ENCODE measurements at places on chromosomes 1 and 21.
A peak's percentile ranks its signal among the peaks of the same experiment; 100 is the strongest.

- no peak for DNase-seq
These were observed 37.9 kb downstream of the DTL start for GRCh38 chr1:212073490-212073889.

- DNase-seq: peak; percentile 3
These were observed 10.9 kb upstream of the C4BPB start for GRCh38 chr1:207077470-207078377.

- no peak for DNase-seq
These were observed 20.3 kb upstream of the LMX1A start for GRCh38 chr1:165376811-165377311.

DNA sequence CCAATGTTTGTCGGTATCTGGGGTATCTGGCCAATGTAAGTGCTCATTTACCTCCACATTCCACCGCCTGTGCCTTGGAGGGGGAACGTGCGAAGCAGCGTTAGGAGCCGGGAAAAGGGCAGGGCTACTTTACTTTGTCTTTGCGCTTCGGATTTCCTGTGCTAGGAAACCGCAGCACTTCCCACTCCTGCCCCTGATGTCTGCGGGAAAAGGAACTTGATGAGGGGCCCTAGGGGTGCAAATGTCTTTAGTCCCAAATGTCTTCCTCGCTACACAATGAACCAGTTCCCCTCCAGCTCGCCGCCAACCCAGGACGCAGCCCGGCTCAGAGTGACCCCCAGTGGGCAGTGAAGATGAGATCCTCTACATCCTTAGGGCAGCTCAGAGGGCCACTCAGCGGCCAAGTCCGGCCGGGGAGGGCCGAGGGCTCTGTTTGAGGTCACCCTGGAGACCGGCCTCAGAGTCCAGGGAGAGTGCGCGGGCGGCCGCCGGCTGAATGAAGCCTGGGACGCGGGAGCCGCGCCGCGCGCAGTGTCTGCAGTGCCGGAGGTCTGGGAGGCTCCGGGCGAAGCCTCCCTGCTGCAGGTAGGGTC lies at the start of gene DYNLT5:
Gene DYNLT5 (plus strand): TSS at position 460 of the 593 bp plus-strand sequence. CDS start 2,200 bp downstream, outside the sequence.
- DNase-seq: no peak

DNA sequence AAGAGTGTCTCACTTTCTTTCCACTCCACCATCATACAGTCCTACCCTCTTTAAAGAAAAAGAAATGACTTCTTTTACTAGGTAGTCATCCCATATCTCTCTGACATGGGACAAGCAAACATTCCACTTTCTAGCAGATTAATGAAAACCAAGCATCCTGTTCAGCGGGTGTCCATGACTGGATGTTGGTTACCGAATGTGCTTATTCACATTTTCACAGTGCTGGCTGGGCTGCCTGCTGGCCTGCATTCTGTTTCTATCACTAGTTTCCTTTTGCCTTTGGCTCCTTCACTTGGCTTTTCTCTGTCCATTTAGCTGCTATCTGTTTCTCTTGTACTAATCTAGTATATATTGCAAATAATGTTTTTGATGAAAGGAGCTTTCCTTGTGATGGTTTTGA lies 598.4 kb downstream of the RWDD3 start:
- no peak for DNase-seq

GRCh38 chr1:40796939-40797667 lies 13.5 kb downstream of the KCNQ4 start:
- DNase-seq: no peak

DNA sequence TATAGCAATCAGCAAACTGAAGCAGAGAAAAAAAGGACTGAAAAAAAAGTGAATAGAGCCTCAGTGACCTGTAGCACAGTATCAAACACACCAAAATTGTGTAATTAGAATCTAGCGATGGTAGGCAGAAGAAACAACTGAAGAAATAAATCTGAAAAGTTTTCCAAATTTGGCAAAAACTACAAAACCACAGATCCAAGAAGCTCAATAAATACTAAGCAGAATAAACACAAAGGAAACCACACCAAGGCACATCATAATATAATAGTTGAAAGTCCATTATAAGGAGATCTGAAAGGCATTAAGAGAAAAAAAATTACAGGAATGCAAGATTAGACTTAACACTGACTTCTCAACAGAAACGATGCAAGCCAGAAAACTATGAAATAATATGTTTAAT lies 7.1 kb upstream of the IL12RB2 start:
- DNase-seq: no peak

- DNase-seq: no peak
These were observed 318.9 kb downstream of the ZNF326 start for GRCh38 chr1:90313778-90314177.

- DNase-seq: no peak
These were observed 322.8 kb downstream of the KCTD3 start for GRCh38 chr1:215889871-215890270.

GRCh38 chr21:43027846-43028731 lies 47.5 kb downstream of the CBS start:
- DNase-seq: no peak

- DNase-seq: no peak
These were observed 20.1 kb downstream of the OSBPL9 start for GRCh38 chr1:51636764-51637522.

- no peak for DNase-seq
These were observed 19.5 kb downstream of the EPB41 start for GRCh38 chr1:28933918-28934317.

GRCh38 chr21:38596264-38597042 lies 98.2 kb upstream of the ERG start:
- no peak for DNase-seq

DNA sequence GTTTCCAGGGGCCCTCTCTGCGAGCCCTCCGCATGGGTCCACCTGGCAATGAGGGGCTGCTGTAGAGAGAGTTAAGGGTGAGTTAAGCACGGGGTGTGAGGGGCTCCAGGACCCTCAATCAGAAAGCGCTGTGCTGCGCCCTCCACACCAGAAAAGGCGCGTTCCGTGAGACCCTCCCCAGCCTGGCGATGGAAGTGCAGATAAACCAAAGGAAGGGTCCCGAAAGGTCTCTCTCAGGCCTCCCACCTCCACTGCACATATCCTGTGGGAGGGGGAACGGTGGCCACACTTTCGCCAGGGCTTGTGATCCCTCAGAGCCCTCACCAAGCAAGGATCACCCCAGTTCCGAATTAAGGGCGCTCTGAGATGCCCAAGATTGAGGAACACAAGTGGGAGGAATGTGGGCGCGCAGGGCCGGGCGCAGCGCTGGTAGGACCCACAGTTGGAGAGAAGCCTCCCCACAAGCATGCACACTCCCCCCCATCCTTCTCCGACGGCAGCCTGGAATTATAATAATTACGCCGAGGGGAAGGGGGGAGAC lies 1.1 kb downstream of the WNT3A start:
- DNase-seq: no peak

GRCh38 chr1:39378377-39378776 lies 113.1 kb upstream of the BMP8A start:
- peak; percentile 87 for DNase-seq

DNA sequence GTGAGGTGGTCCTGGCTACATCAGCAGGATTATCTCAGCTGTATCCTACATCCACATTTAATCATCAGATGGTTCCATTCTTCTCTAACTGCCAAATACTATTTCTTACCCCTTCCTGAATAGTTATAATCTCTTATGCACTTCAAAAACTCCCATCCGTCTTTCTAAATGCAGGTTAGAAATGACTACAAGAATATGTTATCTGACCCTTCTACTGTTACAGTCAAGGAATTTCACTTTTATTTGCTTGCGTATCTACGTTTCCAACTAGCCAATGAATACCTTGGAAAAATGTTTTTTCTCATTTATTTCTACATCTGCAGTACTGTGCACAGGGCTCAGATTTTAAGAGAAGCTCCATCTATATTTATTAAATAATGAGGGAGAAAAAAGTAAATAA lies 709.9 kb downstream of the KCNT2 start:
- DNase-seq: no peak

DNA sequence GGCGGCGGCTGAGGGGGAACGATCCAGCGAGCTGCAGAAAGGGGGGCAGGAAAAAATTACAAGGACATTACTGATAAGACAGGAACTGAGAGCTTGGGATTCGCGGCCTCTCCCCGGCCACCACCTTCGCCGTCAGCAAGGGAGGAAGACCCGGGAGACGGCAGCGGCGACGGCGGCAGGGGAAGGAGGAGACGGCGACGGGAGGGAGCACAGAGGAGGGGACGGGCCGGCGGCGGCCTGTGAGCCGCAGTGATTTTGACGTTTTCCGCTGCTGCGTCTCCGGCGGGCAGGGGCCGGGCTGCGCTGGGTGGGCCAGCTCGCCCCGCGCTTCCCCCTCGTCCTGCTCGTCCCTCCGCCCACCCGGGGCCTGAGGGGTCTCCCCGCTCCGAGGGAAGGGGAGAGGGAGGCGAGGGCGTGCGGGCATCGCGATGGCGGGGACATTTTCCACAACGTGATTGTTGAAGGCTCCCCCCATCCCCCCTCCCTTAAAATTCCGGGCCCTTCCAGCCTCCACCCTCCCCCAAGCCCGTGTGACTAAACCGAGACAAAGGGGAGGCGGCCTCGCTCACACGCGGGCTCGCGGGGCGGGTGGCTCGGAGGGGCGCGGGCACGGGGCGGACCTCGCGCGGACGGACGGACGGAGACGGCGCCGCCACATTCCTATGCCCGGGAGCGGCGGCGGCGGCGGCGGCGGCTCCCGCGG lies 407 bp downstream of the CAMSAP2 start:
- peak; percentile 59 for DNase-seq

Data from NCI-H526 treated with DMSO at 0.1 percent for 48 hours (cell line).